GM12892 (cell line): ENCODE measurements at places on chromosomes 7 and 10.

DNA sequence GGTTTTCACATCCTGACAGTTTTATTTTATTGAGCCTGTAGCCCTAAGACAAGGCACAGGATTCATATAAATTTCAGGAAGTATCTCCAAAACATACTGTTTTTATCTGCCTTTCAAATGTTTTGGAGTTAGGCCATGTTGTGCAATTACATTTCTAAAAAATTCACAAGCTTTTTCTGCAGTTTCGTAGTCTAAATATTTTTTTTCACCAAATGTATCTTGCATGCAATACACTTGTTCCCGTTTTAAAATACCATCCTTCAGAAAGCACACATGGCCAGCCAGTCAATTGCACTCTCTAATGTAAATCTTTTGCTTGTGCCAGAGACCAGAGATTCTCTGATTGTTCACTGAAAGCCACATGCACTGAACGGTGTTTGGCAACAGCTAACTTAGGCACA, 161.5 kb upstream of the PRKCQ start:
- DNase-seq, result no peak

GRCh38 chr7:30252885-30253795, 31.3 kb upstream of the ZNRF2 start:
- no peak for DNase-seq

GRCh38 chr10:97631098-97631497, 2.2 kb downstream of the MORN4 start:
- DNase-seq, result no peak

- no peak for DNase-seq
Measured at GRCh38 chr7:55515569-55516279, 56.6 kb downstream of the VOPP1 start.

GRCh38 chr7:44633254-44634186, 27.1 kb downstream of the OGDH start:
- peak; percentile 38 for DNase-seq

- no peak for DNase-seq
Measured at GRCh38 chr7:50368366-50368765, 63.9 kb downstream of the IKZF1 start.

DNA sequence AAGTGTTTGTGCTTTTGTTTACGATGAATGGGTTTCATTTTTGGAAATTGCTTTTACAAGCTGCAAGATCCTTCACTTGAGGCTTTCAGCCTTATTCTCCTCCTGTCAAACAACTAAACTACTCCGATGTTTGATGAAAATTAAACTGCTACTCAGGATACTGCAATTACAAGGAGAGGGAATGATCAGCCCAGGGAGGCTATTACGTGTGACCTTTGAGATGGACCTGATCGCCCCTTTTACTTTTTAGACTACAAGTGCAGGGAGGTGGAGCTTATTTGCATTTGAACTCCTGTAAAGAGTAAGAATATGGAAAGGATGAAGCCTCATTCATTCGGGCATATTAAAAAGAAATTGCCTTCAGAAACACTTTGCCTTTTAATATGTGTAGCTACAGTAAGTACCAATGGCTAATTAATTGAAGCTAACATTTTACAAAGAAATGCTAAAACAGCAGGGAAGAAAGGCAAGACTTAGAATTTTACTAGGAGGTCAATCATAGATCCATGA, 219.1 kb downstream of the PHTF2 start:
- no peak for DNase-seq

GRCh38 chr7:3806516-3806915, 505.5 kb downstream of the SDK1 start:
- no peak for DNase-seq

DNA sequence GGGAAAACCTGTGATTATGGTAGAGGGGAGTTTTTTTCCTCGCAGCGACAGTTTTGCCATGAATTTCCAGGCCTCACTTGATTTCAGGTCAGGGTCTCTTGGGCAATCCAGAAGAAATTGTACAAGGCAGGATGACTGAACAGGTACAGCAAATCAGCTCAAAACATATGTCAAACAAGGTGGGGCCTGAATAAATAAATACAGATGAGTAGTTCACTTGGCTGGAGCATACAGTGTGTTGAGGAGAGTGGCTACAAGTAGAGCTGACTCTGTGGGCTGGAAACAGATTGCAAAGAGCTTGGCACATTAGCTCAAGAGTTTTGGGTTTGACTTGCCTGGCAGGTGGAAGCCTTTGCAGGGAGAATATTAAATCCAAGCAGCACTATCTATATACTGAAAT, 15.0 kb downstream of the GIMAP8 start:
- DNase-seq, result no peak

DNA sequence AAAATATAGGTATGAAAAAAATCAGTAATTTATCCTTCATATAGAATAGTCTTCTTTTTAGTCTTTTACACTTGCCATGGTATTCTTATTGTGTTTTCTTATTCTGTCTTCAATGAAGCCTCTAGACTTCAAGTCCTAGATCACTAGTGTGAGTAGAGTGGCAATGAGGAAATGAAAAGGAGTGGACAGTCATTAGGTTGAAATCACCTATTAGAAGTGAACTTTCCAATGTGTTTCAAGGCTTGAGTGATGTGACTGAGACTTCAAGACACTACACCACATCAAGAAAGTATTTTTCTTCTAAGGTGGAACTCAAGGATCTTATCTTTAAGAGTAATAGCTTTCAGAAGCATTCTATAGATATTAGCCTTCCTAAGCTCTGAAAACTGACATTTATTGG, 357.8 kb upstream of the MBL2 start:
- no peak for DNase-seq

GRCh38 chr7:7992506-7992905, 23.9 kb downstream of the GLCCI1 start:
- DNase-seq, result no peak

DNA sequence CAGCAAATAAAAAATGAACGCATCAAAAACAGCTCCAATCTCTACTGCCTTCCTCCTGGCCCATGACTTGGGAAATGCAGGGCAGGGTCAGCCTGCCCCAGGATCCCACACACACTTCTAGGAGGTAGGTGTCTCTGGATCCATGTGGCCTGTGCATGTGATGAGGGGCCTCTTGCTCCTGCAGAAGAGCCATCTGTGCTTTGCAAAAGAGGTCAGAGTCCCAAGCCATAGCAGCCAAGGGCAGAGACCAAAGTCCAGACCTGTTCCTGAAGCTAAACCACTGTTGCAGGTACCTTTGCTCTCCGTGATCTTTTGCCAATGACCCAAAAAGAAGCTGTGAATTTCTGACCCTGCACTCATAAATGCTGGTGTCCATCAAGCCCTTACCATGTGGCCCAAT, 57.1 kb downstream of the KCNMA1 start:
- DNase-seq, result no peak

DNA sequence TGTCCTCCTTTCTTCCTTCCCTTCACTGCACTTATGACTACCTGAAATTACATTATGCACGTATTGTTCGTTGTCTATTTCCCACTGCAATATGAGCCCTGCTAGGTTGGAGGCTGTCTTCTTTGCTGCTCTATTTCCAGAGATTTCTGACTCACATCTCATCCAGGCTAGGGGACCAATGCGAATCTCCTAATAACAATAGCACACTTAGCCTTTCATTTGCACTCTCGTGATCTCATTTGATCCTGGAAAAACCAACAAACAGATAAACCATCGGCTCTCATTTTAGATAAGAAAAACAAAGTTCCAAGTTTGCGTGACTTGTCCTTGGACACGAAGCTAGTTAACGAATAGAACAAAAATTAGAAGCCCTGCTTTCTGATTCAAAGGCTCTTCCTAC, 1.4 kb downstream of the ZNF438 start:
- DNase-seq, result no peak

- no peak for DNase-seq
Measured at GRCh38 chr10:97138174-97138573, 47.6 kb downstream of the SLIT1 start.

GRCh38 chr7:66267249-66267648, 62.1 kb downstream of the TPST1 start:
- DNase-seq, result no peak

DNA sequence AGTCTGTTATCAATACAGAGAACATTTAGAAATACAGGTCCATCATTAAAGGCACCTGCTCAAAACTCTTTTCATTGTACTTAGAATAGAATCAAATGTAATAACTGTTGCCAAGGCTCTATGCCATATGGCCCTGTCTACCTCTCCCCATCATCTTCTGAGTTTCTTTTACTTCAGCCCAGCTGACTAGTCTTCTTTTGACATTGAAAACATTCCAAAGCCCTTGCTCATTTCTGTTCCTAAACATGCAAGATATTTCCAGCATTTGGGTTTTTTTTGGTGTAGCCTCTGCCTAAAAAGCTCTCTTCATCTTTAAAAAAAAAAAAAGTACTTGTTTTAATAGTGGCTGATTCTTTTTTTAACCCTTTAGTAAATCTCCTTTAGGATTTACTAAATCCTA, 165.5 kb upstream of the SMIM30 start:
- no peak for DNase-seq

DNA sequence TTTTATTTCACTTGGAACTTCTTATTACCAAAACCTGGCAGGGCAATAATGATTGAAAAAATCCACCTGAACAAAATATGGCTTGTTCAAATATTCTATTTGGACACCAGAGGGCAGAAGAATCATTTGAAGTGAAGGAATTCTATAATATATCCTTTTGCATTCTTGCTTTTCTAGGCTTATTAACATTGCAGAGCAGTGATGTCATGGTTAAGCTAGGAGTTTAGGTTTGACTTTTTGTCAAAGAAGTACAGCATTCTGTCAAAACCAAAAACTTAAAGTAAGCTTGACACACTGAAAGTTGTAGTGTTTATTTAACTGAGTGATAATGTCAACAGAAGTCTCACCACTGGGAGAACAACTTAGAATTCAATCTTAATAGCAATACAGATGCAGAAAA, 156.0 kb downstream of the SEMA3D start:
- no peak for DNase-seq

DNA sequence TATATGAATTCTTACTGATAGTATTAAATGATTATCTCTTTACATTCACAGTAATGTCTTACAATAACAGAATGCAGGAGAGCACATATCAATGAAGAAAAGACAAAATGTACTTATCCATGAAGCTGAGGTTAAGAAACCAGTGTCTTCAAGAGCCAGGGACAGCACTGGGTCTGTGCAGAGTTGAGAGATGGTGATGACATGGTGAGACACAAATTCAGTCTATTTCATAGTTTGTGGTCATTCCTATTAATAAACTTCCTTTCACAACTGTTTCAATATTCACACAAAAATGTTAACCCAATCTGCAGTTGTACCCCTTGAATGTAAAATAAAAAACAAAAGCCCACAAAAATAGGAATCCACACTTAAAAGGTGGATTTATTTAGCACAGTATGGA, 5.3 kb upstream of the MAGI2 start:
- DNase-seq, result no peak
